ENCODE measurements at places on chromosomes 2 and 18.

GRCh38 chr2:12881952-12882351 is 165.2 kb downstream of the TRIB2 start:
- DNase-seq = no peak

- DNase-seq = no peak
Observed at GRCh38 chr2:127371037-127371436, 16.7 kb downstream of the MAP3K2 start.

- no peak for DNase-seq
Observed at GRCh38 chr2:36371928-36372391, 16.4 kb downstream of the CRIM1 start.

DNA sequence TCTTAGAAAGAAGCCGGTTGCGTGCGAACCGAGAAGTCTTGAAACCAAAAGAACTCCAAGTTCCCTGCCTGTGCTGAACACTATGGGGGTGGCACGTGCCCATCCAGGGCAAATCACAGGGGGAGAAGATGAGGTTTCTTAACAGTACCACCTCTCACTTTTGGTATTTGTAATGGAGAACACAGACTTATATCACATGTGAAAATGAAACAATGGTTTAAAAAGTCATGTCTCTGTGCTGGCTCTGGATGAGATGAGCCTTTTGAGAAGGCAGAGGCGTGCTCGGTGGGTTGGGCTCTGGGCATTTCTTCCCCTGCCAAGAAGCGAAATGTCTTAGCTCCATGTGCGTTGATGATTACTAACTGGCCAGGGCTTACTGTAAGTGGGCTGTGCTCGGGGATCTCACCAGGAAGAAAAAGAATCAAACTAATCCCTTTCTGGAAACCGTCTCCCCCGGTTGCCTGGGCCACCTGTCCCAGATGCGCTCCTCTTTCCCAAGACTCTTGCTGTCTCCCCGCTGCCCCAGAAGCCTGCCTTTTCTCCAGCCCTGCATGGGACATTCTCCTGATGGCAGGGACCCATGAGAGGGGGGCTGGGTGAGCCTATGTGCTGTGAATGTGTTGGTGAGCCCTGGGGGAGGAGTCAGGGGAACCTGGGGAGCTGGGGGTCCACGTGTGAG is 252.9 kb downstream of the PRKCE start:
- no peak for DNase-seq

- no peak for DNase-seq
Observed at GRCh38 chr2:37414470-37414949, 70.1 kb downstream of the QPCT start.

- DNase-seq = no peak
Observed at GRCh38 chr2:43171789-43172188, 54.6 kb downstream of the ZFP36L2 start.

DNA sequence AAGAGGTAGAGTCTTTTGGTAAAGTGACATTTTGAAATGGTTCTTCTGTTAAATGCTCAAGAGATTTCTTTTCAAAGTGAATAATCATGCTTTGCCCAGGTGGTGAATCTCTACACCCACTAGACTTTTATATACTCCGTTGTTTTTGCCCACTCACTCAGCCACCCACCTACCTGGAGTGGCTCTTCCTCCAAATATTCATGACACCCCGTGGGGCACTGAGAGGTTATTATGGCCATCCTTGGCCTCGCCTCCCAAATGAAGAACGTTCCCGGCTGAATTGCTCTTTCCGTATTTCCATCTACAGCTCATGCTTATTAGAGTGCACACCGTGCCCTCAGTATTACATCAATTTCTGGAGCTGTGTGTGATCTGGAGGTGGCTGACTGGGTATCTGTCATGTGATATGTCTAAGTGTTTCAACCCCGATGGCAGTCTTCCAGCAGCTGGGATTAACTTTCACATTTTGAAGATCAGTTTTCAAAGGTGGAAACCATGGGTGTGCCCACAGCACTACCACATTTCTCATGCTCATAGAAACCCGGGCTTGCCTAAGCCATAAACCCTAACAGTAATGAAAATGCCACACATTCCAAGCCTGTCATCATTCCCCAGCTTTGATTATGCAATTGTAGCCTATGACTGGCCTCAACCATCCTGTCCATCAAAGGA is 406.6 kb upstream of the MMADHC start:
- no peak for DNase-seq

DNA sequence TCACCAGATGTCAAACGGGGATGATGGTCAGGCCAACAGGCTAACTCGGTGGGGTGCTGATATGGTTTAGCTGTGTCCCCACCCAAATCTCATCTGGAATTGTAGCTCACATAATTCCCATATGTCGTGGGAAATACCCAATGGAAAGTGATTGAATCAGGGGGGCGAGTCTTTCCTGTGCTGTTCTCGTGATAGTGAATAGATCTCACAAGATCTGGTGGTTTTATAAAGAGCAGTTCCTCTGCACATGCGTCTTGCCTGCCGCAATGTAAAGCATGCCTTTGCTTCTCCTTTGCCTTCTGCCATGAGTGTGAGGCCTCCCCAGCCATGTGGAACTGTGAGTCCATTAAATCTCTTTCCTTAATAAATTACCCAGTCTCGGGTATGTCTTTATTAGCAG is 74.4 kb upstream of the YWHAQ start:
- DNase-seq = no peak

DNA sequence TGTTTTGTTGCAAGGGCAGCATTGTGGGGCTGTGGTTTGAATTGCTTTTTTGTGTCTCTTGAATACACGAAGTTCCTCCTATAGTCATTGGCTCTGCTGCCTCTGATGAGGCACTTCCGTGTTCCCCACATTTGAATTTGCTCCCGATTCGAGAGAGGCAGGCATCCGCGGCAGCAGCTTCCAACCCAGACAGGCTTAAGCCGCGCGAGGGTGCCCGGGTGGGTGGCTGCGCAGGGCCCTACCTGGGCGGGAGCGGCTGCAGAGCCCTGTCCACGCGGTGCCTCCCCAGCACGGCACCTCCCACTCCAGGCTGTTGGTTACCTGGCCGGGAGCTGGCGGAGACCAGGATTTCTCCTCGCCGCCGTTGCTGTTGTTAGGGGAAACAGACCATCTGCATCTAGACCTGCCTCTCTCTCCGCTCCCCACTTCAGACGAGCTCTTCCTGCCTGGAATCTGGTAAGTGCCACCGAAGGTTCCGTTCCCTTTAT is 151.3 kb downstream of the NEDD4L start:
- DNase-seq = no peak

GRCh38 chr2:18926631-18927524 is 337.5 kb upstream of the NT5C1B start:
- DNase-seq = no peak

DNA sequence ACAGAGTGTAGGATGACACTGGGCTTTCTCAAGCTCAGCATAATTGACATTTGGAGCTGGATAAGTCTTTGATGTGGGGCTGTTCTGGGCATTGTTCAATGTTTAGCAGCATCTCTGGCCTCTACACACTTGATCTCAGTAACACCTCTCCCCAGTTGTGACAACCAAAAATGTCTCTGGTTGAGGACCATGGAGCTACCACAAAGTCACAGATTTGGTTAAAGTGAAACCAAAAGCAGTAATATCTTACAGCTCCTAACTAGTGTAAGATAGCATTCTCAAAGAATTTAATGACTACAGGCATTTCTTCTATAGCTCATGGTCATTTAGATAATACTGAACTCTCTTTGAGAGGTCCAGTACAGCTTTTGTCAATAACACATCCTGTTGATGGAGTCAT is 23.4 kb upstream of the PAX3 start:
- no peak for DNase-seq

DNA sequence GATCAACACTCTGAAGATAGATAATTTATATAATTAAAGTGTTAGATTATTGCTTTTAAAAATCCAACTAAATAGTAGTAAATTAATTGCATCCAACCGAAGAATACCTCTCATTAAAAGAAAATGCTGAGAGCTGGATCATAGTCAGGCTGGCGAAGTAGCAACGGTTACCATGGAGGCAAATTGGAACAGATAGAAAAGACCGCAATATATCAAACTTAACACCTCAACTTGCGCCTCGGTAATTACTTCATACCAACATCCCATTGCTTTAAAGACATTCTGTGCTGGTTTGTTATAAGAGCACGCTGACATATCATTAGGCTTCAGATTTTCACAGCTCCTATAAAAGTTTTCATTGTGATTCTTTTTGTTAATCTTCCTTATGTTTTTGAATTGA is 183.8 kb upstream of the ZC3H15 start:
- DNase-seq = no peak

GRCh38 chr18:76619621-76620315 is 124.7 kb upstream of the ZNF516 start:
- DNase-seq = no peak

GRCh38 chr2:233140978-233141377 is 80.8 kb downstream of the INPP5D start:
- DNase-seq = no peak

- DNase-seq = no peak
Observed at GRCh38 chr2:174059178-174059883, 94.2 kb upstream of the SP3 start.

GRCh38 chr18:10209302-10209701 is 245.1 kb upstream of the APCDD1 start:
- DNase-seq = no peak

DNA sequence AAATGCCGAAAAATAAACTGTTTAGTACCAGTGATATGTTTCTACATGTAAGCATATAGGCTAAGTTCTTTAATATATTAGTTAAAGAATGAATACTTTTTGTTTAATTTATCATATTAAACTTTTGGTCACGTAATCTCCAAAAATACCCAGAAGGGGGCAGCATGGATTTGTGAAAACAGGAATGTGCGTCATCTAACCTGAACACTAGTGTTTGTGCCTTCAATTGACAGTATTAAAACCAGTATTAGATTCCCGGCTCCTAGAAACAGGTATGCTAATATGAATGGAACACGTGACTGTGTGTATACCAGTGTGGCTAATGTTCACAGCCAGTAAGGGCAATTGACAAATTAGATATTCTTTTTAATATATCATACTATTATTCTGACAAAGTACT is 51.8 kb downstream of the WDR7 start:
- peak; percentile 5 for DNase-seq

DNA sequence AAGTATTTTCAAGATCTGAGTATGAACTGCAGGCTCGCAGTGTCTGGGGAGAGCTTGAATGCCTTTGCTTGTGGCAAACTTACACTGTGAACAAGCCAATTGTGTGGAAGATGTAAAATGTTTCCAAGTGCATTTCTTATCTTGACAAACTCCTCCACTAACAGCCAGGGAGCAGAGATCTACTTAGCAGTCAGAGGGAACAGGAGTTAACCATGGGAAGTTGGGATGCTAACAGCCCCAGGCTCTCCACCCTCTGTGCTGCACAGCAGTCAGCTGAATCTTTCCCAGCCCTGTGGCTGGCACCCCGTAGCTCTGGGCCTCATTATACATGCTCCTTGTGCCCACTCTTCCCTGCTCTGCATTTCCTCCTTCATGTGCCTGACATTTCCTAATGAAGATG is 450.2 kb downstream of the TSN start:
- no peak for DNase-seq

DNA sequence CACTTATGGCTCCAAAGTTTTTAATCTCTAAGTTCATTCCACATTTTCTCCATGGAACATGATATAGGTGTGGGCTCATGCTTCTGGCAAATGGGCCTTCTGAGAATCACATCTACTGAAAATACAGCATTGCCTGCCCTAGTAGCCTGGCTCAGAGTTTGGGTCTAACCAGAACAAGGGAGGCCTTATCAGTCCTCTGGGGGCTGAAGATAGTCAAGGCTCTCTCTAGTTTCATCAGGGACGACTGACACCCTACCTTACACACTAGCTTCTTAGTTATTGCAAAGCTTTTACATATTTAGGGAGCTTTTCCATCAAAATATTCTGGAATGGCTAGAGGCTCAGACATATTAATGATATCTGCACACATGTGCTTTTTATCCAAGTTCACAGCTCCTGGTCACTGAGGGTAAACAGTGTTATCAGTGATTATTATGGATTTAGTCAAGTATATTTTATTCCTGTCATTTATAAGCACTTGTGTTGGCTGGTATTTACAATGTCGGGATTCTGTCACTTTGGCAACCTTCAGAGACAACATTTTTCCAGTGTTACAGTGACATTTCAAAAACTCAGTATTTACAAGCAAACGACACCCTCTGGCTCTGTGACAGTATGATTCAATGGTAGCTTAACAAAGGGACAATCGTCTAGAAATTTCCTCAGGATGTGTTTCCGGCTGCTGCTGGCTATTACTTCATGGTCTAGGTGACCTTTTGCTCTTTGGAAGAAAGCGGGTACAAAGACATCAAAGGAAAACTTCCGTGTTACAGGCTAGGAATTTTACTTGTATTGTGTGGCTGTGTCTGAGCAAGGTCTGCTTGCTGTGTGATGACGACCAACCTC is 200.6 kb downstream of the TCF4 start:
- DNase-seq = no peak

DNA sequence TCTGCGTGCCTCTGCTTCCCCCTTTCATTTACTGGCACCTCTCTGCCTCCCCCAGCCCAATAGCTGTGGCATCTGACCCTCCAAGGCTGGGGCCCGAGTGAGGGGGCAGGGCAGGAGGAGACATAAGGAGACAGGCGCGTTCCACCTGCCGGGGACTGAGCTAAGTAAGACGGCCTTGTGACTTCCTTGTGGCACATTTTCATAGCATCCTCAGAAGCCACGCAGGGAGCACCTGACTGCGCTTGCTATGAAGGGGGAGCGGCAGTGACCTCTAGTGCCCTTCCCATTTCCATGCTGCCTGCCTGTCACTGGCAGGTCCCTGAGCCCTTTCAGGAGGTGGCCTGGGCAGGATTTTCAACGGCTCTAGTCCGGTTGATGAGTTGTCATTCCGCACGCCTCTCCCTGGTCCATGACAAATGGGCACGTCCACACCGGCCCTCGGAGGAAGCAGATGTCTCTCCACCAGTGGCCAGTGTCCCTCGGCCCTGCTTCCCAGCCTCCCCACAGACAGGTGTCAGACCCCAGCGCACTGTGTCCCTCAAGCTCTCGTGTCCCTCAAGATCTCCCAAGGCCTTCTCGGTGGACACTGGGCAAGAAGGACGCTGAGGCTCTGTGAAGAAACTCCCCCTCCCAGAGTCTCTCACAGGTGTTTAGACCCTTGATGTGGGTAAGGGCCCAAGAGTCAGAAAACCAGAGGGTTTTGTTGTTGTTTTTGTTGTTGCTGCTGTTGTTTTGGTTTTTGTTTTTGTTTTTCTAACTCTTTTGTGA is 42.7 kb downstream of the CYP26B1 start:
- no peak for DNase-seq

GRCh38 chr2:26880910-26881435 is 33.0 kb downstream of the DPYSL5 start:
- no peak for DNase-seq

- DNase-seq = no peak
Observed at GRCh38 chr2:14540015-14540414, 92.5 kb upstream of the LRATD1 start.
